ENCODE measurements at places on chromosomes 16 and 17. TPM values are rescaled to one million over a fixed set of nuclear protein-coding genes. Genes with fewer than 3 reads are reported as not detected.

DNA sequence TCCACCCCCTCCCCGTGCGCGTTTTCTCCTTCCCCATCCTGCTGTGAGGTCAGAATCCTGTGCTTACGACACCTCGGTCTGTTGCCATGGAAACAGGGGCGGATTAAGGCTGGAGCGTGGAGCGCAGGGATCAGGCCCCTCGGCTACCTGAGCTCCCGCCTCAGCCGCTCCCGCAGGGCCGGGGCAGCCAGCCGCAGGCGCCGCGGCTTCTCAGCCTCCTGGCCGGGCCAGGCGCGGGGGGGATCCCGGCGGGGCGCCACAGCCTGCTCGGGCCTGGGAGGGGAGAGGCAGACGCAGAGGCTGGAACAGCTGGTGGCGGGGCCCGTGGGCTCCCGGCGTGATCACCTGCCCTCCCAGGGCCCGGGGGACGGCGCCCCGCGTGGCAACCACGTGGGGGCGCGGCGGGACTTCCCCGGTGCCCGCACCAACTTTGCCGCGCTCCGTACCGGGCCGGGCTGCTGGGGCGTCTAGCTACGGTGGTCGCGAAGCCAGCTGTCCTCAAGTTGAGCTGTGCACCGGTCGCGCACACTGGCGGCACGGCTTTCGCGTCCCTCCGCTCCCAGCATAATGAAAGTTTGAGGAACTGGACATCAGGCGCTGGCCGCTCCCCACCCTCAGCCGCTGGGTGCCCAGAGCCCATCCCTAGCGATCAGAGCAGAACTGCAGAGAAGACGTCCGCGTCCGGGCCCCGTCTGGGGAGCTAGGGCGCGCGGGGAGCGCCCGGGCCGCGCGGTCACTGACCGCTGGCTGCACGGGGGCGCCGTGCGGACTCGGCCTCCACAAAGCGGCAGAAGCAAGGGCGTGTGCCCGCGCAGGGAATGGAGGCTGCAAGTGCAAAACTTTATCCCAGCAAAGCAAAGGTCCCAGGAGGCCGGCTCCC lies 1.2 kb downstream of the RTN4RL1 start:
- H3K4me3 ChIP-seq: peak overlapping the region; percentile 25
- H3K27ac ChIP-seq: no peak overlapping the region
- H3K4me1 ChIP-seq: peaks cover 19% of the 10 kb centered on the region
- DNase-seq: peak; percentile 72
- peaks cover 93% of the 10 kb centered on the region for H3K27me3 ChIP-seq

DNA sequence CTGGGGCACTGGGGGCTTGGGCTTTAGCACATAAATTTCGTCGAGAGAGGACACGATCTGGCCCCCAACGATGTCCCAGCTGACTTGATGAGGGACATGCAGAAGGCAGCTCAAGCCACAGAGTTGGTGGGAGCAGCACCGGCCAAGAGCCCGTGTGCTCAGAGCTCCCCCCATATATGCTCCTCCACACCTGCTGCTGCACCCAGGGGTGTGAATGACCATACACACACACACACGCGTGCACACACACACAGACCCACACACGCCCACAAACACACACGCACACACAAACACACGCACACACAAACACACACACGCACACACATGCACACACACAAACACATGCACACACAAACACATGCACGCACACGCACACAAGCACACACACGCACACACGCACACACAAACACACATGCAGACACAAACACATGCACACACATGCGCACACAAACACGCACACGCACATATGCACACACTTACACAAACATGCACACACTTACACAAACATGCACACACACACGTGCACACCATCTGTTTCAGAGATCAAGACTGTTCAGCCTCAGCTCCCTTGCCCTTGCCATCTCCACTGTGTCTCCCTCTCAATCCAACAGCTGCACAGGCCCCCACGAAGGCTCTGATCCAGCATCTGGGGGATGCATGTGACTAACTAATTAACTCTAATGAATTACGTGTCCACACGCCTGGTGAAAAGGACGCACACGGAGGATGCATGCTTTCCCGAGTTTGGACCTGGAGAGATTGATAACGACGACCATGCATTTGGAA lies 85.6 kb upstream of the TNRC6C start:
- H3K4me3 ChIP-seq: no peak overlapping the region
- H3K4me1 ChIP-seq: peaks cover 11% of the 10 kb centered on the region
- DNase-seq: no peak
- H3K27ac ChIP-seq: no peak overlapping the region
- H3K36me3 ChIP-seq: no peaks in the 10 kb centered on the region

Gene SLC16A5
- polyA plus RNA-seq: 8.6 TPM

DNA sequence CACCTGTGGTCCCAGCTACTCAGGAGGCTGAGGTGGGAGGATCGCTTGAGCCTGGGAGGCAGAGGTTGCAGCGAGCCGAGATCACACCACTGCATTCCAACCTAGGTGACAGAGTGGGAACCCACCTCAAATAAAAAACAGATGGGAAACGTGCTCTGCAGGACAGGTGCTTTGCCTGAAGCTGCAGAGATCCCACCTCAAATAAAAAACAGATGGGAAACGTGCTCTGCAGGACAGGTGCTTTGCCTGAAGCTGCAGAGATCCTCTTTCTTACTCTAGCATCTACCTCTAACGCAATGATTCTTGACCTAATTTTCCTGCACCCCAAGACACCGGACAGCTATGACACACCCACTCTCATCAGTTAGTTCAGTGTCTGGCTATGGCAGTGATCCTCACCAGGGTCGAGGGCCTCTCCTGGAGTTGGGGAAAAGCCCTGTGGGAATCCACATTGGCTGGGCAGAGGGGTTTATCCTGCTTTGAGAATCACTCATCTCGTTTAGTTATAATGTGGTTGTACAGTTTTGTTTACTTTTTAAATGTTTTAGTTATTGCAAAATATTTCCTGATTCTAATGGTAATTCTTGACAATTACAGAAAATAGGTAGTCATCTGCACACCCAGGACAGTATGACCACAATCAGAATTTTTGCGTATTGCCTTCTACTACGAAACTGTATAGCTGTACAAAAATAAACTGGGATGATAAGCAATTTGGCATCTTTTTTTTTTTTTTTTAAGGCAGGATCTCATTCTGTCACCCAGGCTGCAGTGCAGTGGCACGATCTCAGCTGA lies 11.4 kb downstream of the VPS53 start:
- no peak for DNase-seq
- no peaks in the 10 kb centered on the region for H3K27me3 ChIP-seq
- H3K4me3 ChIP-seq: no peak overlapping the region
- peaks cover 10% of the 10 kb centered on the region for H3K36me3 ChIP-seq

Measured in muscle of leg (tissue), 16 donors.